SJCRH30 (cell line): ENCODE measurements at places on chromosomes 11 and 22.
A peak's percentile ranks its signal among the peaks of the same experiment; 100 is the strongest.

DNA sequence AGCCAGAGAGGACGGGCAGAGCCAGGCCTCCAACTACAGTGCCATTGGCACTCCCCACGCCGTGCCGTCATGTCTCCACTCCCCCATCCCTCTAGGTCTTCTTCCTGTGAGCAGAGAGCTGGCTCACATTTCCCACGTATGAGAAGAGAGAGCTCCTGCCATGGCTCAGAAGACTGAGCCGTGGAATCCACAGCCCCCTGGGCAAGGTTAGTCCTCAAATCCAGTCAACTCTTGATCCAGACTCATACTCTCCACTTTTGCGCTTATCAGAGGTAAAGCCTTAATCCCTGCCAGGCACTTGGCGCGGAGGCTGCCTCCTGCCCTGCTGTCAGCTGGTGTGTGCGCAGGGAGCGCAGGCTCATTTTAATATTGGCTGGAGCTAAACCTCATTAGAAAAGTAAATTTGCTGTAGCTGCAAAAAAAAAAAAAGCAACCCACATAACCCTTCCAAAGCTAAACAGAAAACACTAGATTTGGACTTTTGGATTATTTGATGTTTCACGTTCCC lies 4.7 kb downstream of the B3GAT1 start:
- H3K4me1 ChIP-seq, result no peaks in the 10 kb centered on the region
- no peak overlapping the region for H3K4me3 ChIP-seq
- no peak for DNase-seq
- H3K27me3 ChIP-seq, result no peaks in the 10 kb centered on the region
- H3K36me3 ChIP-seq, result no peaks in the 10 kb centered on the region
- H3K27ac ChIP-seq, result no peak overlapping the region

GRCh38 chr11:126268361-126268707 lies 361 bp downstream of the SRPRA start:
- H3K27ac ChIP-seq, result peak overlapping the region; percentile 81
- no peaks in the 10 kb centered on the region for H3K4me1 ChIP-seq
- H3K27me3 ChIP-seq, result no peaks in the 10 kb centered on the region
- no peak for DNase-seq
- H3K4me3 ChIP-seq, result peak overlapping the region; percentile 79
- peaks cover 38% of the 10 kb centered on the region for H3K36me3 ChIP-seq

DNA sequence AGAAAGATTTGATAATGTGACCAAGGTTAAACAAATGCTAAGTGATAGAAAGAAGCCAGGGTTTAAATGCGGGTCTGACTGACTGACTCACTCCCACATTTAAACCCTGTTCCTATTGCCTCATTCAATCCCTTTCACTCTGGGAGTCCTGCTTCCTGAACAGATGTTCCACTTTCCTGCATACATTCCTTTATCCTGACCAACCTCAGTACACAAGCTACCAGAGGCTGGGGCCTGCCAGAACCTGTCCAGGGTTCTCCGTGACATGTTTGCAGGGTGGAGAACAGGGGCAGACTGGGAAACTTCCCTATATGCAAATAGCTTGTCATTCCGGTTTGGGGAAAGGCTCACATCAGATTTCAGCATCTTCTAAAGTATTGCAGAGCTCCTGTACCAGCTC lies 3.0 kb upstream of the ANKK1 start:
- no peaks in the 10 kb centered on the region for H3K27me3 ChIP-seq
- no peaks in the 10 kb centered on the region for H3K36me3 ChIP-seq
- H3K4me1 ChIP-seq, result peaks cover 24% of the 10 kb centered on the region
- H3K4me3 ChIP-seq, result no peak overlapping the region

DNA sequence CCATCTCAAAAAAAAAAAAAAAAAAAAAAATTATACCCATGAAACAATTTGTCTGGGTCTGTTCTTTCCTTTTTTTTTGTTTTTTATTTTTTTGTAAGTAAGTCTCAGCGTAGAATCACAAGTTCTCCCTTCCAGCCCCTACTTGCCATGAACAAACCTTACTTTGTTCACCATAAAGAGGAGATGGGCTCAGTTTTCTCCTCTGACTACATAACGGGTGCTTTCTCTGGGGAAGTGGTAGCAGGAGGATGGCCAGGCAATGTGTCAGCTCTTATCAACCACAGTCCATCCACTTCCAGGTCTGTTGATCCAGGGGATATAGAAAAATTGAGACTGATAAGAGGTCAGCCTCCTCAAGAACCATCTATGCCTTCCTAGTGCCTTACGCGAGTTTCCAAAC lies 11.0 kb downstream of the ASCC2 start:
- peaks cover 13% of the 10 kb centered on the region for H3K36me3 ChIP-seq
- DNase-seq, result no peak
- no peaks in the 10 kb centered on the region for H3K4me1 ChIP-seq

GRCh38 chr11:77558380-77558779 lies 31.4 kb upstream of the AQP11 start:
- H3K27me3 ChIP-seq, result no peaks in the 10 kb centered on the region
- H3K36me3 ChIP-seq, result no peaks in the 10 kb centered on the region
- DNase-seq, result no peak
- H3K27ac ChIP-seq, result no peak overlapping the region
- no peak overlapping the region for H3K4me3 ChIP-seq

DNA sequence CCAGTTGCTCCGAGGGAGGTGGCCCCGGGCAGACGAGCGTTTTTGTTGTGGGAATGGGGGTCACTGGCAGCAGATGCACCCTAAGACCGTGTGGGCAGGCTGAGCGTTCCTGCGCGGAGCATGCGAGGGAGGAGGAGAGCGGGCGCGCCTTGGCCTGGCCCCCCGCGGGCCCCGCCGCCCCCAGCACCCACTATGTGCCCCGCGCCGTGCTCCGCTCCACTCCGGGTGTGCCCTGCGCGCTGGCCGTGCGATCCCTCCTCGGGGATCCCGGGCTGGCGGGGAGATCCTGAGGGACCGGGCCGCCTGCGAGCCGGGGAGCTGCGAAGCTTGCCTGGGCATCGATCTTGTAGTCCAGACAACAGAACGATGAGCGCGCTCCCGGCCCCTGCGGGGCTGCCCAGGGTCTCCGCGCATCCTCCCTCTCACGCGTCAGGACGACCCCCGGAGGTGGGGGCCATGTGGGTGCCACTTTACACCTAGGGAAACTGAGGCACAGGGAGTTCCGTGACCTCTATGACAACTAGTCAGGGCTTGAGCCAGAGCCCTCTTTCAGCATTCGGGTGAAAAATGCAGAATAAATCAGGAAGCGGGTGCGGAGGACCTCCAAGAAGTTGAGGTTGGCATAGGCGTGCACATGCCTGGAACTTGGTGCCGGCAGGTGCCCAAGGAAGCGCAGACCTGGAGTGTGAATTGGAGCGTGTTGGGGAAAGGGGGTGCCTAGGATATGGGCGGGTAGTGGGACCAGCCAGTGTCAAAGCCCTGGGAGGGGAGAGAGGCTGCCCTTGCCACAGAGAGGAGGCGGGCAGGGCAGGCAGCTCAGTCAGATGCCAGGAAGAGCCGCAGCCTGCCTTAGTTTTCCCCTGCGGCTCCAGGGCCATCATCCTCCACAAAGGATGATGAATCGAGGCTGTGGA lies 1.3 kb upstream of the KMT5B start:
- H3K4me1 ChIP-seq, result peaks cover 8% of the 10 kb centered on the region; the same call in 1 of the 2 replicates
- H3K4me3 ChIP-seq, result peak overlapping the region; percentile 63
- no peaks in the 10 kb centered on the region for H3K36me3 ChIP-seq
- no peaks in the 10 kb centered on the region for H3K27me3 ChIP-seq
- peak overlapping the region; percentile 75 for H3K27ac ChIP-seq

DNA sequence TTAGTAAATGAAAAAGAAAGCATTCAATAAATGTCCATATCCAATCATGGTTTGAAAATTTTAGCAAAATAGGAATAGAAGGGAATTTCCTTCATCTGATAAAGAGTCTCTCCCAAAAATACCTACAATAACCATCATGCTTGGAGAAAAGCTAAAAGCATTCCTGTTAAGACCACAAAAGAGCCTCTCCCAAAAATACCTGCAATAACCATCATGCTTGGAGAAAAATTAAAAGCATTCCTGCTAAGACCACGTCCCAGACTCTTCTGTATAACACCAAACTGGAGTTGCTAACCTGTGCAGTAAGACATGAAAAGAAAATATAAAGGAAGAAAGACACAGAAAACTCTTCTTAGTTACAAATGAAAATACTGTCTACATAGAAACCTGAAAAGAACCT lies 69.4 kb downstream of the LINC01488 start:
- H3K27me3 ChIP-seq, result no peaks in the 10 kb centered on the region
- peaks cover 6% of the 10 kb centered on the region; the same call in 1 of the 2 replicates for H3K4me1 ChIP-seq
- no peaks in the 10 kb centered on the region for H3K36me3 ChIP-seq
- H3K27ac ChIP-seq, result no peak overlapping the region
- DNase-seq, result no peak
- H3K4me3 ChIP-seq, result no peak overlapping the region
